ENCODE measurements at places on chromosomes 7 and 10.

DNA sequence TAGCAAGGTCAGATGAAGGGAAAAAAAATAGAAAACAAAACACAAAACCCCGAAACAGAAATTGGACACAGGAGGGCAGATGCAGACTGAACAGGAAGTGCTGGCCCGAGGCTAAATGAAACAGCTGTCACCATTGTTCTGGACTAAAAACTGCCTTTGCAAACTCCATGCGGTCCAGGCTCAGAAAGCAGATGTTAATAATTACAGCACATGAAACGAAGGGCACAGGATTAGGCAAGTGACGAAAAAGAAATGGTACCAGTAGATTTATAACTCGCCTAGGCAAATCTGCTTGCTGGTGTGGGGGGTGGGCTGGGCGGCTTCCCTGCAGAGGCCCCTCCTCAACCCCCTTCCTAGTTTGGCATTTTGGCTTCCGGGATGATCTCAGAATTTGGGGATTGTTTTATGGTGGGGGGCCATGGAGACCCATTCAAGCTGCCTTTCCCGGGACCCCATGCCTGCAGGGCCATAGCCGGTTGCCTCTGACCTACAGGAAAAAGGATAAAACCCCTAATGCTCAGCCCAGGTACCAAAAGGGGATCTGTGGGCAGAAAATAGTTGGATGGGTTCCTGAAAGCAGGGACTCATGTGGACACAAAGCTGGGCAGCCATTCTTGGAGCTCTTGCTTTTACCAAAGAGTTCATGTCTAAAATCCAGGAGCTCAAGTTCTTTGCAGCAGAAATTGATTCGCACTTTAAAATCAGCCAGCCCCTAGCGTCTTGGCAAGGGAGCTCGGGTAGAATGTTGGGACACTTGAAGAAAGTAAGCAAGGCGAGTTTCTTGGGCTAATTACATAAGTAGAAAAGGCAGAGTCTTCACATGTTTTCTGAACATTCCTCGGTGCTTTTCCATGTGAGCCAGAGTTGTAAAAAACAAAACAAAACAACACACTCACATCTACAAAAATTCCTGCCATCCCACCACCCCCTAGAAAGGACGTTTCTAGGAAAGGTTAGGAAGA is 39.0 kb upstream of the EMX2 start:
- no peak for DNase-seq
- H3K27me3 ChIP-seq, result peaks cover 5% of the 10 kb centered on the region
- H3K4me1 ChIP-seq, result peaks cover 46% of the 10 kb centered on the region
- H3K36me3 ChIP-seq, result peaks cover 6% of the 10 kb centered on the region
- peak overlapping the region; percentile 39 for H3K27ac ChIP-seq
- H3K4me3 ChIP-seq, result peak overlapping the region; percentile 51

GRCh38 chr10:33419311-33419710 is 84.8 kb upstream of the NRP1 start:
- peaks cover 7% of the 10 kb centered on the region for H3K27me3 ChIP-seq
- DNase-seq, result no peak
- no peak overlapping the region for H3K4me3 ChIP-seq

GRCh38 chr10:60877777-60878120 is 66.2 kb downstream of the RHOBTB1 start:
- H3K4me3 ChIP-seq, result no peak overlapping the region
- H3K4me1 ChIP-seq, result peaks cover 7% of the 10 kb centered on the region
- no peak overlapping the region for H3K27ac ChIP-seq
- DNase-seq, result no peak
- no peaks in the 10 kb centered on the region for H3K27me3 ChIP-seq

DNA sequence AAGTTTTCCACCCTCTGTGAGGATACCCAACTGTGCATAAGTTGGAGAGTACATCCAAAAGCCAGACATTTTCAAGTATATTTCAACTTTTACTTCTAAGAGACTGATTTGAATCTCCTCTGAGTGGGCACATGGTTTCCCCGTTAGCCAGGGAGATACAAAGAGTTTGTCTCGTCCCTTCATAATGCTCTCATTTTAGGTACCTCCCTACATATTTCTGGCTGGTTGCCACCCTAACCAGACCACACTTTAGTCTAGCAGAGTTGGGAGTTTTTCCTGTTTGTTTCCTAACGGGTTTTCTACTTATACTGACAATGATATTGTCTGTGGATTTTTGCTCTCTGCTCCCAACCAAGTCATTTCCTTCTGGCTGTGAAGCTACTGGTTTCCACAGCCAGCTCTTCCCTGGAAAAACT is 180.3 kb downstream of the CCDC71L start:
- DNase-seq, result no peak
- H3K36me3 ChIP-seq, result no peaks in the 10 kb centered on the region
- H3K27me3 ChIP-seq, result no peaks in the 10 kb centered on the region
- H3K4me3 ChIP-seq, result no peak overlapping the region
- H3K4me1 ChIP-seq, result no peaks in the 10 kb centered on the region
- H3K27ac ChIP-seq, result no peak overlapping the region

GRCh38 chr10:132390921-132391675 is 5.9 kb upstream of the PWWP2B start:
- H3K27me3 ChIP-seq, result no peaks in the 10 kb centered on the region
- DNase-seq, result no peak
- peaks cover 4% of the 10 kb centered on the region for H3K4me1 ChIP-seq
- H3K4me3 ChIP-seq, result no peak overlapping the region

DNA sequence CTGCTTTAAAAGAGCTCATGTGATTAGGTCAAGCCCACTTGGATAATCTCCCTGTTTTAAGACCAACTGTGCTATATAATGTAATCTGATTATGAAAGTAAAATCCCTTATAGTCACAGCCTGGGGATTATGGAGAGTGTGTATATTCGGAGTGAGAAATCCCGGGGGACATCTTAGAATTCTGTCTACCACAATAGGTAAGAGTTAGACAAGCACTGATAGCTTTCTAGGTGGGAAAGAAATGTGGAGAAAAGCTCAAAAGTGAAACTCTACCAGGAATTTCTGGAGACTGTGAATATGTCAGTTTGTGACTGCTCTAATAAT is 2.9 kb upstream of the VCL start:
- H3K4me1 ChIP-seq, result peaks cover 24% of the 10 kb centered on the region
- peak overlapping the region; percentile 17 for H3K27ac ChIP-seq
- peaks cover 4% of the 10 kb centered on the region for H3K36me3 ChIP-seq
- no peak overlapping the region for H3K4me3 ChIP-seq
- no peak for DNase-seq

GRCh38 chr10:77005871-77006270 is 631.7 kb downstream of the KCNMA1 start:
- DNase-seq, result no peak
- H3K36me3 ChIP-seq, result peaks cover 4% of the 10 kb centered on the region

GRCh38 chr10:119454316-119454715 is 88.2 kb downstream of the RGS10 start:
- no peak for DNase-seq
- H3K27me3 ChIP-seq, result no peaks in the 10 kb centered on the region
- H3K4me3 ChIP-seq, result no peak overlapping the region
- H3K4me1 ChIP-seq, result peaks cover 6% of the 10 kb centered on the region

- peak overlapping the region; percentile 27 for H3K27ac ChIP-seq
- no peak overlapping the region for H3K4me3 ChIP-seq
- no peaks in the 10 kb centered on the region for H3K36me3 ChIP-seq
- no peaks in the 10 kb centered on the region for H3K27me3 ChIP-seq
- DNase-seq, result no peak
Observed at GRCh38 chr7:80722616-80723195, 84.3 kb downstream of the CD36 start.

- H3K36me3 ChIP-seq, result peaks cover 3% of the 10 kb centered on the region
- no peak overlapping the region for H3K27ac ChIP-seq
- peaks cover 8% of the 10 kb centered on the region for H3K27me3 ChIP-seq
Observed at GRCh38 chr7:139034855-139035585, 822 bp downstream of the ZC3HAV1L start.

Measured in type B pancreatic cell (in vitro differentiated cells).